Stimulated activated CD8-positive, alpha-beta memory T cell treated with anti-CD3 and anti-CD28 coated beads, Interleukin-12 subunit alpha, Interleukin-12 subunit beta, amount 100 ng/mL, for 4 hours (primary cell): ENCODE measurements at places on chromosomes 7 and 10.

- no peak for DNase-seq
Observed at GRCh38 chr7:127891144-127891543, 140.1 kb downstream of the LRRC4 start.

DNA sequence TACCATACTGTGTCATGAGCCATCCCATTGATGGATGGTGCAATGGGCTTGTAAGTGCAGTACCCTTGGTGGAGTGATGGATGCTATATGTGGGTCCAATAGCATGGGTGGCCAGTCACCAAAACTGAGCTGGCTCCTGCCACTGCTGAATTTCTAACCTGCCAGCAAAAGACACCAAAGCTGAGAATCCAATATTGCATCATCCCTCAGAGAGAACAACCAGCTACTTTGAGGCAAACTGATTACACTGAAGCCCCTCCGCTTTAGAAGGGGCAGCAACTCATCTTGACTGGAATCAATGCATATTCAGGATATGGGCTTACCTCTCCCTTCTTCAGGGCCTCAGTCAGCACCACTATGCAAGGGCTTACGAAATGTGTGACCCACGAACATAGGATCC is 211.6 kb downstream of the DGKI start:
- no peak for DNase-seq

GRCh38 chr10:71970331-71970730 is 6.1 kb downstream of the CHST3 start:
- no peak for DNase-seq

- DNase-seq, result no peak
Observed at GRCh38 chr10:122112625-122113160, 123.7 kb downstream of the TACC2 start.

- DNase-seq, result peak; percentile 14
Observed at GRCh38 chr10:69639291-69640195, 9.5 kb downstream of the FAM241B start.
